ENCODE measurements at places on chromosomes 16 and 17. TPM values are rescaled to one million over a fixed set of nuclear protein-coding genes. Genes with fewer than 3 reads are reported as not detected.
A peak's percentile ranks its signal among the peaks of the same experiment; 100 is the strongest.

The FBXL16 gene
- 38.6 TPM for polyA plus RNA-seq

The SDR42E2 gene
- 0.11 TPM for polyA plus RNA-seq

The GAS7 gene
- 1.3 TPM for polyA plus RNA-seq

The SPATA22 gene
- polyA plus RNA-seq: not detected

The NLGN2 gene
- polyA plus RNA-seq: 0.08 TPM

The HP gene
- not detected for polyA plus RNA-seq

The KLHL10 gene
- not detected for polyA plus RNA-seq

The ZNF597 gene
- polyA plus RNA-seq: 1.0 TPM

The C17orf107 gene
- polyA plus RNA-seq: 0.68 TPM

The SLC47A2 gene
- not detected for polyA plus RNA-seq

The CCDC144A gene
- not detected for polyA plus RNA-seq

The CDRT15 gene
- polyA plus RNA-seq: not detected

The ST6GALNAC2 gene
- polyA plus RNA-seq: 0.95 TPM

The ABI3 gene
- 24.5 TPM for polyA plus RNA-seq

The TBC1D28 gene
- polyA plus RNA-seq: not detected

The LGALS9B gene
- polyA plus RNA-seq: not detected

DNA sequence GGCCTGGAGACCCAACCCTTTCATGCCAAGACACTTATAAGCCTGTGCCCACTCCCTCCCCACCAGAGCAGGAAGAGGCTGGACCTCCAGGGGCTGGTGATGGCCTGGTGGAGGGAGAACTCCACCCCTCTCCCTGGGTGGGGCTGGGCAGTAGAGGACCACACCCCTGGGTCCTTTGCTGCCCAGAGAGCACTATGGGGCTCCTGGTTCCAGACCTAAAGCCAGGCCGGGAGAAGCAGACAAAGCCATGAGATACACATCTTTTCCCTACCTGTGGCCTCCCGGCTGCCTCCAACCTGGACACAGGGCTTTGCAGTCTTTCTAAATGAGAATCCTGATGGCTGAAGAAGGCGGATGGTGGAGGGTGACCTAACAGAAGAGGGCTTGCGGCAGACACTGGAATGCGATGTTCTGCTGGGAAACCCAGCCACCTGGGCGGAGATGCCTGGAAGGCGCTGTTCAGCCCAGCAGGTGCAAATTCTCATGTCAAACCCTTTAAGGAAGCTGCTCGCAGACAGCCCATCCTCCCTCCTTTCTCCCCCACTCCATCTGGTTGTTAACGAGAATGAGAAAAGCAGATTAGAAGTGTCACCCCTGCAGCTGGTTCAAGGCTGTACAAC lies 43.9 kb upstream of the KIFC3 start:
- H3K27ac ChIP-seq: no peak overlapping the region
- H3K36me3 ChIP-seq: no peaks in the 10 kb centered on the region
- H3K27me3 ChIP-seq: no peaks in the 10 kb centered on the region
- no peak overlapping the region for H3K4me3 ChIP-seq

GRCh38 chr16:3745751-3746355 lies 28.5 kb upstream of the TRAP1 start:
- H3K36me3 ChIP-seq: peaks cover 60% of the 10 kb centered on the region
- no peaks in the 10 kb centered on the region for H3K27me3 ChIP-seq
- no peak for DNase-seq
- H3K27ac ChIP-seq: no peak overlapping the region
- H3K4me3 ChIP-seq: no peak overlapping the region

DNA sequence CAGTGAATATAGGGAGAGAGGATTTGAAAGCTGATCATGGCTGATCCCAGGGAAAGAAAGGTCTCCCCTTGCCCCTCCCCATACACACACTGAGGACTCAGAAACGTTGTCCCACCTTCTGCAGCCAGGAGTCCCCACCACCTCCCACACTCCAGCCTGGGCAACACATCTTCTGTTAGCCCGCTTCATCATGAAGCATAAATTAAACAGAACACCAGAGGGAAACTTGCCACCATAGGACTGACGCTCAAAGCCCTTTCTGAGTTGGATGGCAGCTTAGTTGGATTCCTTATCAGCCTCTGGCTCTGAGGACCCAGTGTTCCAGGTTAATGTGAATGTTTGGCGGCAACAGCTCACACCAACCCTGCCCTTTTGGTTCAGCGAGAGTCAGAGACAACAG lies 33.9 kb downstream of the ARHGAP27 start:
- H3K4me1 ChIP-seq: no peaks in the 10 kb centered on the region
- peaks cover 79% of the 10 kb centered on the region for H3K36me3 ChIP-seq
- H3K4me3 ChIP-seq: no peak overlapping the region
- no peak overlapping the region for H3K27ac ChIP-seq
- DNase-seq: no peak

DNA sequence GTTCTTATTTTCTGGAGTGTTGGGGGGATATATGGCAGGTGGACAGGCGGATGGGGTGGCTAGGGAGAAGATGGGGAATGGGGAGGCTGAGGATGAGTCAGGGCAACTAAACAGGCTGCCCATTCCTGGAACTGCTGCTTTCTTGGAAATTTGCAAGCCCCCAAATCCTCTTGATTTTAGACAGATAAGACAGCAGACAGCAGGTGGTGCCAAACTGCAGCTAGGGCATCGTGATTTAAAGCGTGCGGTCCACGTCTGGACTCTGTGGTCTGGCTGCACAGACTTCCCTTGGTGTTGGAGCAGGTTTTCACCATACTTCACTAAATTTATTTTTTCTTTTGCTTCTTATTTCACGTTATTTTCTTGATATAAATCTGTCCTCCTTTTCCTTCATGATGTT lies 10.9 kb upstream of the KRT24 start:
- H3K36me3 ChIP-seq: no peaks in the 10 kb centered on the region
- no peaks in the 10 kb centered on the region for H3K27me3 ChIP-seq
- no peak for DNase-seq
- no peaks in the 10 kb centered on the region for H3K4me1 ChIP-seq
- H3K4me3 ChIP-seq: no peak overlapping the region
- no peak overlapping the region for H3K27ac ChIP-seq

- no peaks in the 10 kb centered on the region for H3K4me1 ChIP-seq
- H3K4me3 ChIP-seq: no peak overlapping the region
- no peak overlapping the region for H3K27ac ChIP-seq
- no peaks in the 10 kb centered on the region for H3K27me3 ChIP-seq
- no peaks in the 10 kb centered on the region for H3K36me3 ChIP-seq
Observed at GRCh38 chr16:87675111-87675719, 72.9 kb downstream of the JPH3 start.

- peaks cover 4% of the 10 kb centered on the region for H3K36me3 ChIP-seq
- H3K4me1 ChIP-seq: no peaks in the 10 kb centered on the region
- no peak for DNase-seq
- H3K4me3 ChIP-seq: no peak overlapping the region
- H3K27me3 ChIP-seq: no peaks in the 10 kb centered on the region
- no peak overlapping the region for H3K27ac ChIP-seq
Observed at GRCh38 chr17:67557052-67557845, 160.5 kb upstream of the NOL11 start.

DNA sequence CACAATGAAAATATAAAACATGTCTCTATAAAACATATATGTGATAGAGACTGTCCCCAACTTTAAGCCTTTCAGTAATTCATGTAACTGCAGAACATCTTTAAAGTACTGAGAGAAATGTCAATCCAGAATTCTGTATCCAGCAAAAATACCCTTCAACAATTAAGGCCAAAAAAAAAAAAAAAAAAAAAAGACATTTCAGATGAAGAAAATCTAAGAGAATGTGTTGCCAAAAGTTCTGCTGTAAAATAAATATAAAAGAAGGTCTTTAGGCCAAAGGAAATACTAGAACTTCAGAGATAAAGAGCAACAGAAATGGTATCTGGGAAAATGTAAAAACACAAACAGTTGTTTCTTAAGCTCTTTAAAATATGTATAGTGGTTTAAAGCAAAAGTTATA lies 17.3 kb downstream of the BPTF start:
- H3K27ac ChIP-seq: no peak overlapping the region
- DNase-seq: no peak
- no peaks in the 10 kb centered on the region for H3K27me3 ChIP-seq
- no peaks in the 10 kb centered on the region for H3K36me3 ChIP-seq
- peaks cover 55% of the 10 kb centered on the region for H3K4me1 ChIP-seq

DNA sequence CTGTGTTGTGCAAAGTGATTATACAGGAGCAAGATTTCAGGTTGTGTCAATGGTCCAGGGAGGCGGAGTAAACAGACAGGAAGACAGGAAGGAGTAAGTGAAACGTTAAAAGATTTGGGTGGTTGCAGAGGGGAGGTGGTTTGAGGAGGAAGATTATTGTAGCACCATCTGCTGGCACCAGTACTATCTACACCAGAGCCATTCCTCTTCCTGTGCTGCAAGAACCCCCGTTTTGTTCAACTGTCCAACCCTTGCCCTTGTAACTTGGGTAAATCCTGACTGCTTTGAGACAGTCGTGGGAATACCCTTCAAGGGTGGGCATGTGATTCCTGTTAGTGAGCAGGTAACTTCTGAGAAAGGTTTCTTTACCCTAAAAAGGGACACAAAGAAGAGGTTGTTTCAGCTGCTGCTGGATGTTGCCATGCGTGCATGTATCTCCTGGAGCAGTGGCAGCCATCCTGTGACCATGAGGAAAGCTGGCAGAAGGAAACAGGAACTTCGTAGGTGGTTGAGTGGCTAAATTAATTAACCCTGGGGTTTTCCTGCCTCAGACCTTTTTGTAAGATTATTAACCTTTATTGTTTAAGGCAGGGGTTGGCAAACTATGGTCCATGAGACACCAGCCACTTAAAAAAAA lies 124.1 kb downstream of the PRKCA start:
- DNase-seq: peak; percentile 61
- no peaks in the 10 kb centered on the region for H3K36me3 ChIP-seq
- H3K4me3 ChIP-seq: no peak overlapping the region

- no peak overlapping the region for H3K4me3 ChIP-seq
- H3K36me3 ChIP-seq: no peaks in the 10 kb centered on the region
- DNase-seq: no peak
- no peak overlapping the region for H3K27ac ChIP-seq
- peaks cover 32% of the 10 kb centered on the region for H3K4me1 ChIP-seq
Observed at GRCh38 chr17:73718362-73718761, 74.1 kb upstream of the SDK2 start.

- no peak for DNase-seq
- no peaks in the 10 kb centered on the region for H3K27me3 ChIP-seq
- H3K4me3 ChIP-seq: no peak overlapping the region
- no peak overlapping the region for H3K27ac ChIP-seq
- peaks cover 15% of the 10 kb centered on the region for H3K4me1 ChIP-seq
Observed at GRCh38 chr16:19802612-19803011, 82.0 kb downstream of the GPRC5B start.

DNA sequence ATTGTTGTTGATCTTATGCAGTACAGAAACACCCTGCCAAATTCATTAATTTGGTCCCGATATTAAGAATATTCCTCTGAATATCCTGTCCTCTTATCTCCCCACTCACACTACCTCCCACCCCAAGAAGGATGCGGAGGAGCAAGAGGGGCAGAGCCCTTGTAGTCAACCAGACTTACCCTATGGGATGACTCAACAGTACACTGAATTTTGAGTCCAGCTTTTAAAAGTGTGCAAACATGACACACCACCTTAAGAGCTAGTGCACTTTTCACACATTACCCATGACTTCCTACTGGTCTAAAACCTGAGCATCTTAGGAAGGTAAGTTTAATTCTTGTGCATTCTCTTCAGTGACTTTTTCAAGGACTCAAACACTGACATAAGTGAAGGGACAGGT lies 9.5 kb downstream of the USP22 start:
- H3K27ac ChIP-seq: no peak overlapping the region
- no peak for DNase-seq
- H3K4me3 ChIP-seq: no peak overlapping the region

DNA sequence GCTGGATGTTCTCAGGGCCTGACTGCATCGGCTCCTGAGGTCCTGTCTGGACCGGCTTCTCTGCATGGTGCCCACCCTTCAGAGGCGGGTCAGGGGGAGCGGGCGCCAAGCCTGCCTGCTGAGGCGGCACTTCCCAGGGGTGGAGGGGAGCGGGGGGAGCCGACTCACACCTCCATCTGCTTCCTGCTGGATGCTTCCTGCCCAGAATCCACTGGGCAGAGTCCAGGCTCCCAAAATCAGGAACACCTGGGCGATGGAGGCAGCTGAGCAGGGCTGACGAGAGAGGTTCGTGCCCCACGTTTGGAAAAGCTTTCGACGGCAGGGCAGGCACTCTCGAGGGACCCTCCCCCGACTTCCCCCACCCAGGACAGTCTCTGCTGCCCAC lies 42.2 kb downstream of the TIMM22 start:
- H3K27ac ChIP-seq: no peak overlapping the region
- no peaks in the 10 kb centered on the region for H3K4me1 ChIP-seq
- peaks cover 10% of the 10 kb centered on the region for H3K36me3 ChIP-seq

- no peaks in the 10 kb centered on the region for H3K36me3 ChIP-seq
- no peaks in the 10 kb centered on the region for H3K27me3 ChIP-seq
- no peak for DNase-seq
- no peak overlapping the region for H3K4me3 ChIP-seq
- no peak overlapping the region for H3K27ac ChIP-seq
Observed at GRCh38 chr16:79328402-79329165, 272.0 kb downstream of the MAF start.

DNA sequence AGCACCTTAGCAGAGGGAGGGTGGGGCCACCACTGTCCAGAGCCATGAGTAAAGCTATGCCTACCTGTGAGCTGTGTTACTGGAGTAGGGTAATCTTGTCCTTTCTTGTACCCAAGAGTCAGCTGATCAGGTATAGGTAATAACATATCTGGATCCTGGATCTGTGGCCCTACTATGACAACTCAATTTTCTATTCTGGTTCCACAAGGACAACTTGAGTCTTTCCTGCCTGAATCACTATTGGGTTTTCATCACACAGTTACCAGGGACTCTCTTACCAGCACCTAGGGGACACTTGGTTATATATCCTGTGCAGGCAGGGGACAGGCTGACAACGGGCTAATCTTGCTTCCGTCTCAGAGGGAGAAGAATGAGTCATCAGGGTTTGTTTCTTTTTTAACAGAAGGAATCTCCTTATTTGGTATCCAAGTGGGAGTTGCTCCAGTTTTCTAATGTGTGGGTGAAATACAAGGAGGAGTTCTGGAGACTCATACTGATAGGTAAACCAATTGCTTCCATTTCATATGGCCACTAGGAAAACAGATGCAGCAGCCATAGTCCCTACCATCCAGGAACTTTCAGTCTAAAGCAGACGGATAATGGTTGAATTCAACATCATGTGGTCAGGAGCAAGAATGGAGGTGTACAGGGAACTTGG lies 6.8 kb downstream of the ZNF267 start:
- no peak overlapping the region for H3K4me3 ChIP-seq
- peaks cover 14% of the 10 kb centered on the region for H3K36me3 ChIP-seq
- DNase-seq: peak; percentile 25

DNA sequence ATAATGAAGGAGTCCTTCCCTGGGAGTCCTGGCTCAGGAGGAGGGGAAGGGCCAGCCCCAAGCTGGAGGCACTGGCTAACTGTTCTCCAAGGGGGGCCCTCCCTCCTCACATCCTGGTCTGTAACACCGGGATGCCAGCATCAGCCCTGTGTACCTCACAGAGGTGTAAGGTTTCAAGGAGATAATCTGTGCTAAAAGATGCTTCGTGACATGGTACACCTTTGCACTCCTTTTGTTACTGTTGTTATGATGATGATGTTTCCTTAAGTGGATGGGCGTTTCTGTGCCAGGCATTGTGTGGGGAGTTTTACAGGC lies 236.7 kb upstream of the TNRC6C start:
- H3K36me3 ChIP-seq: no peaks in the 10 kb centered on the region
- H3K27me3 ChIP-seq: no peaks in the 10 kb centered on the region
- H3K4me3 ChIP-seq: no peak overlapping the region
- H3K4me1 ChIP-seq: no peaks in the 10 kb centered on the region
- DNase-seq: no peak
